ENCODE measurements at places on chromosomes 2 and 18. TPM values are rescaled to one million over a fixed set of nuclear protein-coding genes. Genes with fewer than 3 reads are reported as not detected.

The DPP4 gene
- 214 TPM for total RNA-seq

The COLEC12 gene
- total RNA-seq, result 115 TPM

The TYW5 gene
- 6.8 TPM for total RNA-seq

The C2orf81 gene
- 0.98 TPM for total RNA-seq

The STEAP3 gene
- 90.5 TPM for total RNA-seq

The CXCR4 gene
- total RNA-seq, result not detected

The ZNF385B gene
- total RNA-seq, result under 0.01 TPM

The CNPPD1 gene
- total RNA-seq, result 18.0 TPM

The SERPINB4 gene
- total RNA-seq, result under 0.01 TPM

The CYRIA gene
- 2.5 TPM for total RNA-seq

The NCL gene
- 193 TPM for total RNA-seq

The TPO gene
- total RNA-seq, result not detected

The CD8B2 gene
- not detected for total RNA-seq

The CETN1 gene
- total RNA-seq, result not detected

The CCL20 gene
- 1.2 TPM for total RNA-seq

The PIEZO2 gene
- total RNA-seq, result not detected

The SPHKAP gene
- total RNA-seq, result not detected

The POTEC gene
- not detected for total RNA-seq

The SMYD1 gene
- total RNA-seq, result not detected

The VWC2L gene
- total RNA-seq, result not detected

The SLC8A1 gene
- total RNA-seq, result 2.6 TPM

The FLACC1 gene
- 1.5 TPM for total RNA-seq

The ACADL gene
- total RNA-seq, result 0.37 TPM

The CYP1B1 gene
- 145 TPM for total RNA-seq

The SCRN3 gene
- 20.5 TPM for total RNA-seq

The CHRNG gene
- not detected for total RNA-seq

The KIAA2012 gene
- total RNA-seq, result not detected

The FER1L5 gene
- total RNA-seq, result 0.39 TPM

The FBLN7 gene
- 1.8 TPM for total RNA-seq

The CRYGA gene
- total RNA-seq, result not detected

The PROKR1 gene
- total RNA-seq, result not detected

The SULT1C4 gene
- not detected for total RNA-seq

The NETO1 gene
- total RNA-seq, result not detected

The CDH20 gene
- 0.20 TPM for total RNA-seq

The IL1A gene
- total RNA-seq, result not detected

The CPLX4 gene
- not detected for total RNA-seq

The EPAS1 gene
- 60.3 TPM for total RNA-seq

The ITGB6 gene
- total RNA-seq, result under 0.01 TPM

The PSMA8 gene
- not detected for total RNA-seq

The FOXI3 gene
- not detected for total RNA-seq

The LYPD6 gene
- total RNA-seq, result under 0.01 TPM

The NBEAL1 gene
- total RNA-seq, result 34.9 TPM

The GKN2 gene
- not detected for total RNA-seq

The GALNT14 gene
- total RNA-seq, result 0.98 TPM

The CREB1 gene
- total RNA-seq, result 25.0 TPM

The C2orf80 gene
- total RNA-seq, result not detected

The VSNL1 gene
- total RNA-seq, result 0.20 TPM

The SP140 gene
- under 0.01 TPM for total RNA-seq

The DLGAP1 gene
- 1.5 TPM for total RNA-seq
